Progenitor cell of endocrine pancreas (in vitro differentiated cells): ENCODE measurements at places on chromosomes 7 and 10.

DNA sequence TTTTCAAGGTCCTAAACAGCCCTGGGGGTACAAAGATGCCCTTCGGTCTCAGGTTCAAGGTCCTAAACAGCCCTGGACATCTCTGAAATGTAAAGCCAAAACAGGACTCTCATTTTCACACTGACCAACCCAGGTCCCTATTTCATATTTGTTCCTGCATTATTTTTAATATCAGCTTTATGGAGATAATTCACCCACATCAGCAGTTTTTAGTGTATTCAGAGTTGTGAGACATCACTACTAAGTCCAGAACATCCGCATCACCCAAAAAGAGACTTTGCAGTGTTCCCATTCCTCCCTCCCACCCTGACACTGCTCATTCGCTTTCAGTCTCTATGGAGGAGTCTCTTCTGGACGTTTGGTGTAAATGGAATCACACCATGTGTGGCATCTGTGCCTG is 420.2 kb downstream of the PTPRN2 start:
- no peak for DNase-seq

GRCh38 chr7:30526163-30526562 is 21.5 kb upstream of the GGCT start:
- DNase-seq = no peak

DNA sequence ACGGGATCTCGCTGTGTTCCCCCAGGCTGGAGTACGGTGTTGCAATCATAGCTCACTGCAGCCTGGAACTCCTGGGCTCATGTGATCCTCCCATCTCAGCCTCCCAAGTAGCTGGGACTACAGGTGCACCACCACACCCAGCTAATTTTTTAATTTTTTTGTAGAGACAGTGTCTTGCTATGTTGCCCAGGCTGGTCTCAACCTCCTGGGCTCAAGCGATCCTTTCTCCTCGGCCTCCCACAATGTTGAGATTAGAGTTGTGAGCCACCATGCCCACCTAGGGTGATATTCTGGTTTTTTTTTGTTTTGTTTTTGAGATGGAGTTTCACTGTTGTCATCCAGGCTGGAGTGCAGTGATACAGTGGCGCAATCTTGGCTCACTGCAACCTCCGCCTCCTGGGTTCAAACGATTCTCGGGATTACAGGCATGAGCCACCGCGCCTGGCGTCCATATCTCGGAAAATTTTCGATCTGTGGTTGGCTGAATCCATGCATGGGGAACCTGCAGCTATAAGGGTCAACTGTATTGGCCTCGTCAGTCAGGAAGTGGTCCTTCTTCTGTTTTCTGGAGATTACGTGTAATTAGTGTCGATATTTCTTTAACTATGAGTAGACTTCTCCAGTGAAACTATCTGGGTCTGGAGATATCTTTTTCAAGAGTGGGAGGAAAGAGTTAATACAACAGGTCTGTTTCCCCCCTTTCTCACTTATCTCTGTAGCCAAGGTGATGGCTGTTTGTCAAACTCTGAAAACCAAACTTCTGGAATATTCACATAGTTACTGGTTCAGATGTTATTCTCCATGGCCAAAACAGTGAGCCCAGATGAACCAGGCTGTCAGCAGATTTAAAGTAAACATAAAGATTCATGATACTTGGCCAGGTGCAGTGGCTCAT is 21.0 kb upstream of the FIS1 start:
- DNase-seq = no peak

GRCh38 chr7:137681657-137682562 is 164.9 kb downstream of the DGKI start:
- no peak for DNase-seq

GRCh38 chr10:37495415-37495814 is 362.0 kb downstream of the ZNF248 start:
- DNase-seq = no peak

- DNase-seq = no peak
Measured at GRCh38 chr7:94444813-94445212, 50.1 kb downstream of the COL1A2 start.

DNA sequence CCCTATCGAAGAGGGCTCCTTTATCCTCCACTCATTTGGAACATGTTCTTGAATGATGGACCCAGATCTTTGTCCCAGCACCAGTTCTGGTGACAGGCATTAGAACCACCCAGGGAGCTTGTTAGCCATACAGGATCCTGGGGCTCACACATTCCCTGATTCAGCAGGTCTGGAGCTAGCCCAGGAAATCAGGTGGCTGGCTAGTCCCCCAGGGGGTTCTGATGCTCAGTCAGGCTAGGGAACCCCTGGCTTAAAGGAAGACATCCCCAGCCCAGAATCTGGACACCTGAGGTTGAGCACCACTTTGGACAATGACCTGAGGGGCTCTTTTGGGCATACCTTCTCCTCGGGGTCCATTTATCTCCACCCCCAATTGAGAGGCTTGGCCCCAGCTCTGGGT is 37.0 kb upstream of the NANOS1 start:
- DNase-seq = no peak

DNA sequence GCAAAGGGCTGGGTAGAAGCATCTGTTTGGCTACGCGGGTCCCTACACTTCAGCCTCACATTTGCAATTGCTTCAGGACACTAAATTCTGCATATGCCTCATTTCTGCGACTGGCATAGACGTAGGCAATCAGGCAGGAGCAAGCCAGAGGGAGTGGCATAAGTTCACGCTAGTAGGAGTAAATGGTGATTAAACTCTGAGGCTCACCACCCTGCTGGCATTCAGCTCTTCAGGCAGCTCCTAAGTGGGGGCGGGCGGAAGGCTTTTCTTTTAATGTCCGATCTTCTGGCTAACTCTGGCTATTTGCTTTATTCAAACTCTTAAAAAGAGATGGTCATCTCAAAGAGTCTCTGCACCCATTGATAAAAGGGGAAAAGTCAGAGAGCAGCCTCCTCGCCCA is 45.3 kb downstream of the RGS10 start:
- no peak for DNase-seq

- DNase-seq = no peak
Measured at GRCh38 chr7:18520450-18521235, 25.1 kb downstream of the HDAC9 start.

GRCh38 chr7:129835569-129835968 is 117.2 kb downstream of the UBE2H start:
- no peak for DNase-seq

DNA sequence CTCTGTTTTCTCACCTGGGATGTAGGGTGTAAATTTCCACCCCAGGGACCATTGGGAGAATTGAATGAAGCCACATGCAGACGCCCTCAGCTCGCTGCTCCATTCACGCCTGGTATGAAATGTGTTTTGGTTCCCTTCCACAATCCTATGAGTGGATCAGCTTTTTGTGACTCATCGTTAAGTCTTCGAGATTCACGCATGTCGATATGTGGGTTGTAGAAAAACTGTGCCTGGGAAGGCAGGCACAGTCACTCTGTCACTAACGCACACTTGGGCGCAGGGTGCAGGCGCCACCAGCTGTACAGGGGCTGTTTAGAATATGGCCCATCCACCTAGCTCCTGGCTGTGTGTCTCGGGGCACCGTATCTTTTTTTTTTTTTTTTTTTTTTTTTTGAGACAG is 64.2 kb upstream of the SH2B2 start:
- no peak for DNase-seq

DNA sequence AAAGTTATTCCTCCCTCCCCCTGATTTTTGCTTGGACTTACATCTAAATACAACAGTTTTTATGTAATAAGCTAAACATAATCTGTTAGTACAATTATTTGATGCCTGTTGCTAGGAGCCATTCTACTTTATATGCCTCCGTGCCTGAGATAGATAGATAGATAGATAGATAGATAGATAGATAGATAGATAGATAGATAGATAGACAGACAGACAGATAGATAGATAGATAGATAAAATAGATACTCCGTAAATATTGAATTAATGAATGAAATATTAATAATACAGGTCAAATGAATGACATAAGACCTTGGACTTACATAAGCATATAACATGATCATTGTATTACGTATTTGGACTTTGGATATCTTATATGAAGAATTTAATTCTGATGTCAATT is 23.0 kb downstream of the NET1 start:
- no peak for DNase-seq

DNA sequence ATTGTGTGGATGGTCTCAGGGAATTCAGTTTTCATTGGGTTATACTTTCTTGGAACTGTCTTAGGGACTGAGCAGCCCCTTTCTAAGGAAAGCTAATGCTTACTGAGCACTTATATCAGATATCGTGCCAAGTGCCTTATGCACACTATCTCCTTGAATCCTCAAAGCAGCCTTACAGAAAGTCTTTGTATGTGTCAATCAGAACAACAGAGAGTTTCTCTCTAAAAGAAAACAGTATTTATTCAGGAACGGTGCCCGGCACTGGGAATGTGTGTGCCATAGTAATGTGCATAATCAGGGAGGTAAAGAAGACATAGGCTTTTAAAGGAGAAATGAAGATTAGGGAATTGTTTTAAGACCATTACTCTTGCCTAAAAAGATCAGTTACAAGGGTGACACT is 17.3 kb downstream of the ANTXRL start:
- no peak for DNase-seq

DNA sequence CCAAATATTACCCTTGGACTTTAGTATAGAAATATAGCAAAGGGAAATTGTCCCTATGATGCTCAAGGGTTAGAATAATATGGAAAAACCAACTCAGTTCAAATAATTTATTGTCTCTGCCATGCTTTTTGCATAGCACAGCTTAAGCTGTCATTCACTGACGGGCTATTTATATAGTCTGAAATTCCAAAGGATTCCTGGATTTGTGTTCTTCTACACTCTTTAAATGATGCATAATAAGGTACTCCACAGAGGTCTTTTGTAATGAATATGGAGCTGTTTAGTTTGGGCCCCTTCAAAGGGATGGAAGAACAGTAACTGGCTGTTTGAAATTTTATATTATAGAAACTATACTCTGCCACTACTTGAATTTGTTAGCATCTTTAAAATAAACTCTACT is 276.6 kb upstream of the FERD3L start:
- no peak for DNase-seq

DNA sequence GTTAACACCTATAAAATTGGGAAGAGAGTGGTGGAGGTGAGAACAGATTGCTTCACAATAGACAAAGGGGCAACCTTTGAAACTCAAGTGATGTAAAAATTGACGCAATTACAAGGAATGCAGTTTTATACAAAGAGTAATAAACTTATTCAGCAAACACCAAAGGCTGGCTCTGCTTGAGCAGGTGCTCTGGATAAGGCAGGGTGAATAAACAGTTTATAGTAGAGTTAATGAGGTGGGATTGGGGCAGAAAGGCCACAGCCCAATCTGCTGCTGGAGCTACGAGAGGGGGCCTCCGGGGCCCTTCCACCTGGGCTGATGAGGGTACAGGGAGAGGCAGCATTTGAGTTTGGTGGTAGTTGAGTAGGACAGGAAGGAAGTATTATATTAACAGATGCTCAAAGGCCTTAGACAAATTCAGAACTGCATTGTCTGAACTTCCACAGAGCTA is 6.0 kb downstream of the MUC12 start:
- DNase-seq = no peak

DNA sequence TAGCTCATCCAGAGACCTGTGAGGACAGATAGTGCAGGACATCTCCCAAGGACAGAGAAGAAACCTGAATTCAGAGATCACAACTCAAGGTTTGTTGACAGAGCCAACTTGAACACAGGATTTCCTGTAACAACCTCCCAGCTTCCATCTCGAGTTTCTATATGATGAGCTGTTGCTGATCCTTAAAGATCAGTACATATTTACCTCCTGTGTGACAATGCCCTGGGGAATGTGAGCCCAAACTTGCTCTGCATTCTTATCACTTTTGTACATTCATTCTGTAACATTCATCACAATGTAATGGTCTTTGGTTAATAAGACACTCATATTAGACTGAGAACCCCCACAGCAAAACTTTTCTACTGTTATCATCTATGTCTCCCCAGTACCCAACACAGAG is 468.6 kb downstream of the XPNPEP1 start:
- DNase-seq = no peak

GRCh38 chr7:38950309-38950708 is 27.4 kb upstream of the POU6F2 start:
- no peak for DNase-seq

DNA sequence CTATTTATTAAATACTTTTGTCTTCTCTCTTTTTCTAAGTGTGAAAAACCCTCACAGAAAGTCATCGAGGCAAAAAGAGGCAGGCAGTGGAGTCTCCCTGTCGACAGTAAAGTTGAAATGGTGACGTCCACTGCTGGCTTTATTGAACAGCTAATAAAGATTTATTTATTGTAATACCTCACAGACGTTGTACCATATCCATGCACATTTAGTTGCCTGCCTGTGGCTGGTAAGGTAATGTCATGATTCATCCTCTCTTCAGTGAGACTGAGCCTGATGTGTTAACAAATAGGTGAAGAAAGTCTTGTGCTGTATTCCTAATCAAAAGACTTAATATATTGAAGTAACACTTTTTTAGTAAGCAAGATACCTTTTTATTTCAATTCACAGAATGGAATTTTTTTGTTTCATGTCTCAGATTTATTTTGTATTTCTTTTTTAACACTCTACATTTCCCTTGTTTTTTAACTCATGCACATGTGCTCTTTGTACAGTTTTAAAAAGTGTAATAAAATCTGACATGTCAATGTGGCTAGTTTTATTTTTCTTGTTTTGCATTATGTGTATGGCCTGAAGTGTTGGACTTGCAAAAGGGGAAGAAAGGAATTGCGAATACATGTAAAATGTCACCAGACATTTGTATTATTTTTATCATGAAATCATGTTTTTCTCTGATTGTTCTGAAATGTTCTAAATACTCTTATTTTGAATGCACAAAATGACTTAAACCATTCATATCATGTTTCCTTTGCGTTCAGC is 43.4 kb downstream of the TARP start:
- no peak for DNase-seq

- no peak for DNase-seq
Measured at GRCh38 chr10:50992356-50992901, 81.9 kb upstream of the PRKG1 start.

- DNase-seq = no peak
Measured at GRCh38 chr10:100740476-100741377, 4.7 kb upstream of the PAX2 start.

- no peak for DNase-seq
Measured at GRCh38 chr7:43929529-43930457, 3.6 kb downstream of the UBE2D4 start.

GRCh38 chr10:43305876-43306275 is 39.0 kb upstream of the RASGEF1A start:
- no peak for DNase-seq

- no peak for DNase-seq
Measured at GRCh38 chr10:117536072-117536865, 6.3 kb upstream of the EMX2 start.

GRCh38 chr7:1176891-1177373 is 16.9 kb upstream of the ZFAND2A start:
- peak; percentile 45 for DNase-seq
